ENCODE measurements at places on chromosomes 2 and 18. TPM values are rescaled to one million over a fixed set of nuclear protein-coding genes. Genes with fewer than 3 reads are reported as not detected.

The CFC1 gene
- not detected for total RNA-seq

The OTOF gene
- total RNA-seq, result 0.07 TPM

DNA sequence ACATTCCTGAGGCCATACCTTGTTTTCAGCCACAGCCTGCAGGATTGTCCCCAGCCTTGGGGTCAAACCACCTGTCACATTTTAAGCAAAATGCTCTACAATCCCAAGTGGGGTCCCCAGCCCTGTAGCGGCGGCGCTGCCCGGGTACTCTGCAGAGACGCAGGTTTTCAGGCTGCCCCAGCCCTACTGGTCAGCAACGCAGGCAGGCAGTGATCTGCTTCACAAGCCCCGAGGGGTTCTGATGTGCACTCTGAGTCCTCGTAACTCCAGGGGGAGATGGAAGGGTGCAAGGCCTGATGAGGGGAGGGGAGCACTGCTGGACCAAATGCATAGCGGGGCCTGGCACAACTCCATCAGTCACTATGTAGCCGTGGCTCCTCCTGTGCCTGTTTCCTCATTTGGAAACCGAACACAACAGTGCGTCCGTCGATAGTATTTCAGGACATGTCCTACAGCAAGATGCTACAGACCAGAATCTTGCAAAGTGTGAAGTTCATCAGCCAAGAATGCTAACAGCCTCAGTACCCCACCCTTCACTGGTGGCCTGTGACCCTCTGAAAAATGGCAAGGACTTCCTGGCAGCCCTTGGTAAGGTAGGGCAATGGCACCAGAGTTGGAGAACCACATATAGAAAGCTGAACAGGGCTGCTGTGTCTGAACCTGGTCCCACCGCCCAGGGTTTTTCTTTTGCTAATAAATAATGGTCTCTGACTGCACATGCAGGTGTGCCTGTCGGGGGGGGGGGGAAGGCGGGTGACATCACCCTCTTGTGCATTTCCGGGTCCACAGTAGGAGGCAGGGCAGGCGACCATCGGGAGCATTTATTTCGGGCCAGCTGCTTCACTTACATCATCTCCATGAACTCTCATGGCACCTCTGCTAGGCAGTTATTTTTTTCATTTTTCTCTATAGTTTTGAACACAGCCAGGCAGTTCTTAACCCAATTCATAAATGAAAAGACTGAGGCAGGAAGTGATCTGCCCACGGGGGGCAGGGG, 50.6 kb upstream of the TFCP2L1 start:
- DNase-seq, result no peak

- no peak for DNase-seq
These were observed 34.9 kb downstream of the KDM3A start for GRCh38 chr2:86476092-86476491.

GRCh38 chr2:231687133-231687852, 21.0 kb upstream of the PTMA start:
- DNase-seq, result peak; percentile 92

DNA sequence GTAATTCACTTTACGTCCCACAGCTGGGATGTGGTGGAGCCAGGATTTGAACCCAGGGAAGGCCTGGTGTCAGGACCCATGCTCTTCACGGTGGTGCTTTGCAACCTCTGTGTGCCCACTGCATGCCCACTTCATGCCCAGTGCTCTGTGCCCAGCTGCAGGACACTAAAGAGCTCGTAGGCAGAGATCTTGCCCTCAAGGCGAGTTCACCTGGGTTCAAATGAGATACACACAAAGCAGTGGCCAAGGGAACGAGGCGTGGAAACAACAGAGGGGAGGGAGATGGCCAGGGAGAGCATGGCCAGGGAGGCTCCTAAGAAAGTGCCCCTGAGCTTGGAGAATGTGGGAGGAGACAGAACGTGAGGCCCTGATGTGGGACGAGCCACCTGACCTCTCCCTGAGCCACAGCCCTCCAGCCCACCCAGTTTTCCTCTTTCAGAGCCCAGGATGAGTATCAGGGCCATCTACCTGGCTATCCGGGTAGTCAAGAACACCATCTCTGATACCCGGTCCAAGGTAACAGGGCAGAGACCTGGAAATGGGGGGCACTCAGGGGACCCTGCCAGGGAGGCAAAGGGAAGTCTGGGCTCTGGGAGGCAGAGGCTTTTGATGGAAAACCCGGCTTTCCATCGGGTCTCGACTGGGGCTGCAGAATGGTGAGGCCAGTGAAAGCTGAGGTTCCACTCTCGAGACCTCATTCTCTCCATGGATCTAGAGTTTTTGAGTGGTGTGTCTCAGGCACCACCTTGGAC, 20.4 kb downstream of the MROH2A start:
- no peak for DNase-seq

- DNase-seq, result peak; percentile 96
These were observed at the start of gene WDR35 for GRCh38 chr2:19989667-19990415. TSS of gene WDR35 (minus strand) at chr2:19990105. CDS start at chr2:19990015, 90 bp downstream.

- DNase-seq, result no peak
These were observed 528 bp upstream of the ATG16L1 start for GRCh38 chr2:233250985-233251305.

Data from WTC11 (cell line).